ENCODE measurements at places on chromosomes 13 and 19.
A peak's percentile ranks its signal among the peaks of the same experiment; 100 is the strongest.

DNA sequence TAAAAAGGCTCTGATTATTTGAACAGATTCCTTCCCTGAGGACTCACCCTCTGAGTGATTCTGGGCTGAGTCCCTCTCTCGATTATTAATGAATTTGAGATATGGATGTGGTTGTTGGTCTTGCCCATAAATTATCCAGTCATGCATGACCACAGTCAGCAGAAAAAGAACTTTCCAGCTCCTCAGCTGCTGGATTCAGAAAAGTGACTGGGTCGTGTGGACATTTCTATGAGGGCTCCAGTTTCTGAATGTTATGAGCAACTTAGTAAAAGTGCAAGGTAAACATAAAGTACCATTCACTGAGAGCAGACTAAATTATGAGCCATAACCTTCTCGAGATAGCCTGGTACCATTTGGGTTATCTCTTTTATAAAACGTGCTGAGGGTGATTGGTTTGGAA, 100.1 kb upstream of the CLDN10 start:
- H3K4me1 ChIP-seq, result peaks cover 15% of the 10 kb centered on the region
- no peak overlapping the region for H3K27ac ChIP-seq
- no peak for DNase-seq

DNA sequence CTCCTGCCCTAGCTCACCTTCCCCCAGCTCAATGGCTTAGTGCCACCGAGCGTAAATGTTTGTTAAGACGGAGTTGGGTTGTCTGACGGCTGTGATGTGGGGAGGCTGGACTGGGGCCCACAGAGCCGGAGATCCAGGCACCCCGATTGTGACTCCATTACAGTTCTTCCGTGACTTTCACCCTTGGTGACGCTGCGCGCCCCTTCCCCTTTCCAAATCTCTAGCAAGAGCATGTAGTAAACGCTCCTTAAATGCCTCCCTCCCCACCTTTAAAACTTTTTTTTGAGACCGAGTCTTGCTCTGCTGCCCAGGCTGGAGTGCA, 829 bp downstream of the REEP6 start:
- H3K4me1 ChIP-seq, result peaks cover 11% of the 10 kb centered on the region
- no peak for DNase-seq
- no peak overlapping the region for H3K27ac ChIP-seq

DNA sequence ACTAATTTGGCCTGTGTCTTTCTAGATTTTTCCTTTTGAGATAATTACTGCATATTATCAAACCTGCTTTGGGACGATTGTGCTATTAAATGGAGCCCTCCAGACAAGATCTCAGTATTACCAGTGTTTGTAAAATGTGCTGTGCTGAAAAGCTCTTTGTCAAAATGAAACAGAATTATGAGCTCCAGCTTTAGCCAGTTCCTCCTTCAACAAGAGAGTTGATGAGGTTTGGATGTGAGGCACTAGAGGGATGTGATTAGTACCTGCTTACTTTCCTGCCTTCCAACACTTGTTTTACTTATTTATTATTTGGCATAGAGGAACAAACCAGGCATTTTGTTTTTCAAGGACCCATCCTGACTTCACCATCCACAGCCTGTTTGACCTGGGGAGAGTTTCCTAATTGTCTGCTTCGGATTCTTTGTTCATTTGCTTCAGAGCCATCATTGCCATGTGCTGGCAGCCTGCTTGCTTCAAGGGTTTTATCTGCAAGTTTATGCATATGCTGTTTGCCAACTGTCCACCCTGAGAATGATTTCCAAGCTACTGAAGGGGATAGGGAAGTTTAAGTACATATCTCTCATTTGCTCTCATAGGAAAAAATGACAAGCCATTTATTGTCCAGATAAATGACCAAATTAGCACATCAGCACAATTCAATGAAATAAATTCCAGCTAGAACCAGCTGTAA, 32.9 kb upstream of the CPB2 start:
- H3K27ac ChIP-seq, result peak overlapping the region; percentile 67
- H3K36me3 ChIP-seq, result peaks cover 14% of the 10 kb centered on the region
- H3K4me1 ChIP-seq, result peaks cover 25% of the 10 kb centered on the region
- DNase-seq, result no peak

DNA sequence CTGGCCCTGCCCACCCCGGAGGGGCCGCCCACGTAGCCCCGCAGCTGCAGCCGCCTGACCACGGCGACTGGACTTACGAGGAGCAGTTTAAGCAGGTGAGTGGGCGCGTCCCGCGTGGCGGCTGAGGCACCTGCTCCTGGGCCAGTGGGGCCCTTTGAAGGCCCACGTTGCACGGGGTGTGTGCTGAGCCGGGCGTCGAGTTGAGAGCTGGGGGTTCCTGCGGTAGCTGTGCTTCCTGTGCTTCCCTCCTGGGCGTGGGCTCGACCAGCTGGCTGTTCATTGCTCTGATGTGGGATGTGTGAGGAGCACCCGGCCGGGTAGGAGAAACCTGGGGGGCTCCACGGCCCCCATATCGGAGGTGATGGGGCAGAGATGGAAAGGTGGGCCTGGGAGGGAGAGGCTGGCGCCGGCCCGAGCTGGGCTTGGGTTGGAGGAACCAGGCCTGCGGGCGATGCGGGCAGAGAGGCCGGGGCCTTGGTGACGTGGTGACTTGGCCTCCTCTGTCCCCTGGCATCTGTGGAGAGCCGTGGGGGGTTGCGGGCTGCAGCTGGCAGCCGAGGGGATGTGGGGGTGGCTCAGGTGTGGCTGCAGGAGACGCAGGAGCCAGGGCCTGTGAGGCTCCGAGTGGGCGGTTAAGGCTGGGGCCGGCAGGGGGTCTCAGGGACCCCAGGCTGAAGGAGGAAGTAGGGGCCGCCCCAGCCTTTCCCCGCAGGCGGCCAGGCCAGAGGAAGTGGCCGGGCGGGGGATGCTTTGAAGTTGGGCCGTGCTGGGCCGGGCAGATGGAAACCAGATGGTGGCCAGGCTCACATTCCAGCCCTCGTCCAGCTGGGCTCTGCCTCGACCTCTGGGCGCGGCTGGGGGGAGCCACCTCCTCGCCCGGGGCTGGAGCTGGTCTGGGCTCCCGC, 7.1 kb downstream of the ARID3A start:
- peak overlapping the region; percentile 63 for H3K27ac ChIP-seq
- H3K36me3 ChIP-seq, result peaks cover 4% of the 10 kb centered on the region
- peak overlapping the region; percentile 93 for H3K4me3 ChIP-seq
- H3K27me3 ChIP-seq, result no peaks in the 10 kb centered on the region

DNA sequence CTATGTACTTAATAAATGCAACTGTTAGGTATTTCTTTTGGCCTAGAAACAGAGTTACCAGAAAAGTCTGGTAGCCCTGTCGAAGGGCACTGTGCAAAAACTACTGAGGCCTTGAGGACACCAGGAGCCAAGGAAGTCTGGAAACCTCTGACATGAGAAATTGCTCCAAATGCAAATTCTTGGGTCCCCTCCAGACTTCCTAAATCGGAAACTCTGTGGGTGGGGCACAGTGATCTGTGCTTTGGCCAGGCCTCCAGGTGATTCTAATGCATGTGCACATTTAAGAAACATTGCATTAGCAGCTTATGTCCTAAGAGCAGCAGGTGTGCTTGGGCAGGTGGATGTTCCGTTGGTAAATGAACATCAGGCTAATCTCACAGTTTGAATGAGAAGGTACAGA, 50.0 kb downstream of the STARD13 start:
- H3K27ac ChIP-seq, result no peak overlapping the region
- peaks cover 3% of the 10 kb centered on the region for H3K36me3 ChIP-seq
- no peak for DNase-seq
- H3K4me3 ChIP-seq, result no peak overlapping the region
- H3K27me3 ChIP-seq, result peaks cover 17% of the 10 kb centered on the region

- H3K4me3 ChIP-seq, result peak overlapping the region; percentile 96
- H3K27ac ChIP-seq, result peak overlapping the region; percentile 94
- H3K4me1 ChIP-seq, result peaks cover 22% of the 10 kb centered on the region
- no peak for DNase-seq
- H3K36me3 ChIP-seq, result no peaks in the 10 kb centered on the region
Measured at GRCh38 chr19:42252365-42253244, 2.3 kb downstream of the ERF start.

DNA sequence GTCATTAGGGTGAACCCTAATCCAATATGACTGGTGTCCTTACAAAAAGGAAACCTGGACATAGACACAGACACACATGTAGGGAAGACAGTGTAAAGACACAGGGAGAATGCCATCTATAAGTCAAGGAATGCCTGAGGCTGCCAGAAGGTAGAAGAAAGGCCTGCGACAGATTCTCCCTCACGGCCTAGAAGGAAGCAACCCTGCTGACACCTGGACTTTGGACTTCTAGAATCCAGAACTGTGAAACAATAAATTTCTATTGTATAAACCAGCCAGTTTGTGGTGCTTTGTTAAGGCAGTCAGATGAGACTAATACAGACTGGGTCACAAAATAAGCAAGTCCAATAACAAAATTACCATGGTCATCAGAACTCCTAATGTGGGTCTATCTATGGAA, 120.4 kb downstream of the ENOX1 start:
- DNase-seq, result no peak
- H3K27me3 ChIP-seq, result no peaks in the 10 kb centered on the region
- H3K4me1 ChIP-seq, result peaks cover 10% of the 10 kb centered on the region

- H3K4me1 ChIP-seq, result peaks cover 26% of the 10 kb centered on the region
- H3K4me3 ChIP-seq, result peak overlapping the region; percentile 99
- H3K27ac ChIP-seq, result peak overlapping the region; percentile 45
- peak; percentile 22 for DNase-seq
Measured at GRCh38 chr19:19628501-19629134, 598 bp upstream of the LPAR2 start.

- H3K4me3 ChIP-seq, result no peak overlapping the region
- no peaks in the 10 kb centered on the region for H3K36me3 ChIP-seq
- no peaks in the 10 kb centered on the region for H3K27me3 ChIP-seq
- no peak overlapping the region for H3K27ac ChIP-seq
Measured at GRCh38 chr19:27767234-27767633, 1445.7 kb downstream of the UQCRFS1 start.

GRCh38 chr13:24022568-24022967, 125.3 kb upstream of the C1QTNF9B start:
- peaks cover 16% of the 10 kb centered on the region for H3K27me3 ChIP-seq
- DNase-seq, result no peak
- no peak overlapping the region for H3K4me3 ChIP-seq
- peaks cover 8% of the 10 kb centered on the region for H3K4me1 ChIP-seq
- no peaks in the 10 kb centered on the region for H3K36me3 ChIP-seq

- DNase-seq, result no peak
- H3K4me3 ChIP-seq, result no peak overlapping the region
- peaks cover 4% of the 10 kb centered on the region for H3K27me3 ChIP-seq
- no peaks in the 10 kb centered on the region for H3K4me1 ChIP-seq
- no peak overlapping the region for H3K27ac ChIP-seq
- H3K36me3 ChIP-seq, result no peaks in the 10 kb centered on the region
Measured at GRCh38 chr13:37134411-37135041, 29.1 kb upstream of the CSNK1A1L start.

DNA sequence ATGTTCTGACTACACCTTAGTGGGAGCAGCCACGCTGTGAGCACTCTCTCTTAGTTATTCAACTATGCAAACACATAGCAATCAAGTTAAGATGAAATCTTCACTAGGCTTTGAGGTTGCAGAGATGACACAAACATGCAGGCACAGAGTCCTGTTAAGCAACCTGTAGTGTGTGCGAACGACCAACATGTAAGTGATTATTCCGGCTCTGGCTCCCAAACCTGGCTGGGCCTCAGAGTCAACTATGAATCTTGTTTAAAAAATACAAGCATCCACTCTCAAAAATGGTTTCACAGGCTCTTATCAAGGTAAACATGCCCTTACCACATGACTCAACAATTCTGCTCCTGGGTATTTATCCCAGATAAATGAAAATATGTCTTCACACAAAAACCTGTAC, 91.4 kb downstream of the IRS2 start:
- peaks cover 16% of the 10 kb centered on the region for H3K27me3 ChIP-seq
- no peak for DNase-seq
- H3K27ac ChIP-seq, result no peak overlapping the region
- H3K4me1 ChIP-seq, result peaks cover 5% of the 10 kb centered on the region

DNA sequence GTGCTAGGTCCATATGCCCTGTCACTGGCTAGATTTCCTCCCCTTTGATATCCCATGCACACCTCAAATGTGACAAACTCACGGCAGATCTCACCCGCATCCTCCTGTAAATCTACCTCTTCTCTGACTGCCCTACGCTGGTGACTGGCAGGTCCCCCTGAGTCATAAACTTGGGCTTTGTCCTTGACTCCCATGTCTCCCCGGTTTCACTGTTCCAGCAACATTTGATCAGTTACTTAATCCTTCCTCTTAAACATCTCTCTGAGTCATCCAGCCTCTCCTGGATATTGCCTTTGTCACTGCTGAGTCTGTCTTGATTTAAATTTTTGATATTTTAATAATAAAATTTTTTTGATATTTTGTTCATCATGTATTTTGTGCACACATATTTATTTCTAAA, 26.5 kb downstream of the FAM216B start:
- H3K27ac ChIP-seq, result no peak overlapping the region
- no peak for DNase-seq
- H3K27me3 ChIP-seq, result peaks cover 20% of the 10 kb centered on the region
- no peaks in the 10 kb centered on the region for H3K36me3 ChIP-seq
- no peaks in the 10 kb centered on the region for H3K4me1 ChIP-seq

DNA sequence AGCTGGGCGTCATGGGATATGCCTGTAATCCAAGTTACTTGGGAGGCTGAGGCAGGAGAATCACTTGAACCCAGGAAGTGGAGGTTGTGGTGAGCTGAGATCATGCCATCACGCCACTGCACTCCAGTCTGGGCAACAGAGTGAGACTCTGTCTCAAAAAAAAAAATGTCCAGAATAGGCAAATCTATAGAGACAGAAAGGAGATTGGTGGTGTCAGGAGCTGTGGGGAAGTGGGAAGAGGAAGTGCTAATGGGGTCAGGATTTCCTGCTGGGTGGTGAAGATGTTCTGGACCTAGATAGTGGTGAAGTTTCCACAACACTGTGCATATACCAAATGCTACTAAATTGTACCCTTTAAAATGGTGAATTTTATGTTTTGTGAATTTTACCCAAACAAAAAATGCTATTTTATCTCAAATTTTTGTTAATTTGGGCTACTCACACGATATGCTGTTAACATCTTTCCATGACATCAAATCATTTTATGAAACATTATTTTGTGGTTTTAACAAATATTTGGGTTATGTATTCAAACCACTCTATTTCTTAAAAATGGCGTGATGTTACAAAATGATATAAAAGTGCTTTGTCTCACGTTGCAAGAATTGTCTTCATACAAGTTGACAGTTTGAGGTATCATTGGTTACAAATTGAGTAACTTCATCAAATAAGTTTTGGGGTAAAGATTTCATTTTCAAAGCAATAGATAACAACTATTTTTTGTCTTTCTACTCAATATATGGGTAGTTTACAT, 7.4 kb upstream of the CYP4F3 start:
- H3K4me1 ChIP-seq, result peaks cover 12% of the 10 kb centered on the region
- no peaks in the 10 kb centered on the region for H3K36me3 ChIP-seq
- no peak for DNase-seq
- peaks cover 28% of the 10 kb centered on the region for H3K27me3 ChIP-seq
- no peak overlapping the region for H3K27ac ChIP-seq

DNA sequence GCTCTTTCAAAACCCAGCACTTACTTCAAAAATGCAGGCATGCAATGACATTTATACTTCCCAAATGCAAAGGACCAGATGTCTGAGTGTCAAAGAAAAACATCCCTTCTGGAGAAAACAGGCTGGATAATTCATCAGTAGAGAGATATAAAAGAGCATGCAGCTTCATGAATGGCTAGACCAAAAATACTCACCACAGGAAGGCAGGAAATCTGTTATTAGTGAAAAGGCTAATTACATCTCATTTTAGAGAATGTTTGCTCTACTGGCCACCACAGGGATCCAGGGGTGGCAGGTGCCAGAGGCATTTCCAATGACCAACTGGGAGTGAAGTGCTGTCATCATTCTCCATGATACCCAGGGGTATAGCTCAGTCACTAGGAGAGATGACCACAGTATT, 106.5 kb downstream of the LHFPL6 start:
- DNase-seq, result no peak
- H3K27ac ChIP-seq, result no peak overlapping the region
- no peak overlapping the region for H3K4me3 ChIP-seq
- no peaks in the 10 kb centered on the region for H3K4me1 ChIP-seq
